ENCODE measurements at places on chromosomes 1 and 21.

DNA sequence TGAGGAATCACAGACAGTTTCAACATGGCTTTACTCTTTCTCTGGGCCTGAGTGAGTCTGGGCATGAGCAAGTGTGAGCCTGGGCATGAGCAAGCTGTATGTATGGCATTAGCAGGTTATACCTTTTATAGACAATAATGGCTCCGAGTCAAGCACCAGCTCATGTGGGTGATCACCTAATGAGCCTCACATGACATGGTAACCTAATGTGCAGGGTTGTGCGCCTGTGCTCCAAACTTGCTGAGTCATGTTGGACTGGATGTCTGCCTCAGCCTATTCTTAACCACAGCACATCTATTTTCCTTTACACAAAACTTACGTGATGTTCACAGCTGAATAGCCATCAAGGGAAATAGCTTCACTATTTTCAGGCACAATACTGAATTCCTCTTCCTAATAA, 236.2 kb upstream of the NRIP1 start:
- DNase-seq: no peak

- no peak for DNase-seq
Observed at GRCh38 chr21:27476696-27477095, 509.8 kb upstream of the ADAMTS5 start.

DNA sequence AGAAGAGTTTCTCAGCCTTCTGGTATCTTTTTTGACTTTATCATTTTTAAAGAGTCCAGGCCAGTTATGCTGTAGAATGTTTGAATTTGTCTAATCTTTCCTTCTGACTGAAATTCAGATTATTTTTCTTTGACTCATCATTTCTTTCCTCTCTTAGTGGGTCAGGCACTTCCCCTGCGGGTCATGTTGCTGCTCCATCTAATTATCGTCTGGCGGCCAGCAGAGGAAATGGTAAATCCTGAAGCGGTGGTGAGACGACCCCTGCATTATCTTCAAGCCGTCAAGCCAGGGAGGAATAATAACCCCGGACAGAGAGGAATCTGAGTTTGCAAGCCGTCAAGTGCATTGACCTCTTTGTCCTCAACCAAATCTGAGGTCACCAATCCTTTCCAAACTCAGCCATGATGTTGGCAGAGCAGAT, 102.1 kb downstream of the ADSS2 start:
- peak; percentile 29 for DNase-seq

DNA sequence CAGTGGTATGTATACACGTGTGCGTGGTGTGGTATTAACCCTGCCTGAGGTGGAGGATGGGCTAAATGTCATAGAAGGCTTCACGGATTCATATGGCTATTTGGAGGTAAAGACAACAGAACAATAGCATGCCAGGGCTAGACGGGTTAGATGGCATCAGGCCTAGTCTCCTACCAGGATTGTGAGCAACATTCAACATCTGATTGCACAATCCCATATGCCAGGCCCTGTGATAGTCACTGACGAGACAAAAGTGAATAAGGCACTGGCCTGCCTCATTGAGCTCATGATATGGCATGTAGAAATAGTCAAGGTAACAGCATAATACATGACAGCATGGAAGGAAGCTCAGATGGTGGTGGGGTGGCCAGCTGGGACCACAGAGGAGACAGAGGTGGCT, 167.1 kb upstream of the BEND5 start:
- DNase-seq: no peak

DNA sequence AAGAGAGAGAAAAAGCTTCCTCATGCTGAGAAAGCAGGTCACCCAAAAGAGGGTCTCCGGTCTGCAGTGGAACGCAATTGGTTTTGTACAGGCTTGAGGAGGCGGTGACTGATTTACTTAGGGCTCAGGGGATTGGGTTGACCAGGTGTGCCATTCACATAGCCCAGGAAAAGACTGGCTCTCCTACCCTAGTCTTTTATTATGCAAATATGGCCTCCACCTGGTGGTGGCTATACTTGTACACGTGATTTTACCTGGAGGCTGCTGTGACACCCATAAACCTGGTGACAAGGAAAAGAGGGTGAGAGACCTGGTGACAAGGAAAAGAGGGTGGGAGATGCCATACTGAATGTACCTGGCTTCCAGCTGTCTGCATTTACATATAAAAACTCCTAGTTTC, 49.9 kb downstream of the DNTTIP2 start:
- DNase-seq: no peak

DNA sequence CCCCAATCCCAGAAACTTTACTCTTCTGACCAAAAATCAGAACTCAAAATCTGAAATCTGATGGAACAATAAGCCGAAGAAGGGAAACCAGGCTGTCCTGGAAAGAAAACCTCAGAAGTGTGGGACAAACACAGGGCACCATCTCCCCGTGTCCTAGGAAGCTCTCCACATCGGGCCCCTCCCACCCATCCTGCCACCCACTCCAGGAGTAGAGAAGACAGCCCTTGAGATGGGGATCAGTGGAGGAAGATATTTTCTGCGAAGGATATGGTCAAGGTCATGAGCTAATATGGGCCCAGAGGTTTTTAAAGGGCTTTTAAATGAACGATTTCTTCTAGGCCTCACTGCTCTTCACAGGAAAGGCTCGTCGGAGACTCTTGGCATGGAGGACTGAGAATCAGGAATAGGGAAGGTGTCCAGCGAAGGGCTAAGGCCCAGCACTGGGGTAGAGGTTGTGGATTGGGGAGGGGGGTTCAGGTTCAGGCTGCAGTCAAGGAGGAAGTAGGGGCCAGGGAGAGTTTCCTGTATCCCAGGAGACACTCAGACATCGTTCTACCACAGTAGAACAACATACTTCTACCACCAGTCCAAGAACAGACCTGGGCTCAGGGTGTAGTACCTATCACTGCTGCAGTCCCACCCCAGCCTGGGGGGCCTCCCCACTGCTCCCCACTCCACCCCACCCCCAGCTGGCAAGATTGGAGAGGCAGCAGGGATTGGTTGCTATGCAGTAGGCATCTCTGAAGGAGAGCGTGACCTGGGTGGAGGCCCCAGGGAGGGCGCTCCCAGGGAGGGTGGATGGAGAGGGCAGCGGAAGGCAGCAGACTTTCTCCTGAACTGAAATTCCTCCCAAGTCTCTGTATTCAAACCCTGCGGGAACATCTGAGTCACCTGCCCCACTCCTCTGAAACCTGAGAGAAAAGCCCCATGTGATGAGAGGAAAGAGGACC, 1.2 kb upstream of the S100A5 start:
- no peak for DNase-seq

- no peak for DNase-seq
Observed at GRCh38 chr1:234409328-234409727, 36.1 kb downstream of the COA6 start.
